ENCODE measurements at places on chromosomes 7 and 10.
A peak's percentile ranks its signal among the peaks of the same experiment; 100 is the strongest.

DNA sequence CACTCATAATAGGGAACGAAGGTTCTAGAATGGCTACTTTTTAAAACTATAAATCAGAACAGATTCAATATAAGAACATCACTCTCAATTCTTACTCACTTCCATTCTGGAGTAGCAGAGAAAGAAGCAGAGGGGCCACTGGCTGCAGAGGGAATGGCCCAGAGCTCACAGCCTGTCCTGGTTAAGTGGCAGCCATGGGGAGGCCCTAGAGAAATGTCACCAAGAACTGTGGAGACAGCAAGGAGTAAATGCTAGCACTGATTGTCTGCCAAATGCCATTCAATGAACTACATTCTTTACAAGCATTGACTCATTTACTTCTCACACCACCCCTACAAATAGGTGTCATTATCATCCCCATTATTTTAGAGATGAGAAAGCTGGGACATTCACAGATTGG lies 74.6 kb upstream of the KCNMA1 start:
- DNase-seq, result no peak

- DNase-seq, result peak; percentile 59
Observed at GRCh38 chr7:93715234-93715633, 140.7 kb upstream of the CALCR start.

GRCh38 chr7:990352-990932 lies 7.5 kb downstream of the CYP2W1 start:
- DNase-seq, result no peak

- no peak for DNase-seq
Observed at GRCh38 chr7:122488241-122488640, 183.7 kb upstream of the FEZF1 start.

DNA sequence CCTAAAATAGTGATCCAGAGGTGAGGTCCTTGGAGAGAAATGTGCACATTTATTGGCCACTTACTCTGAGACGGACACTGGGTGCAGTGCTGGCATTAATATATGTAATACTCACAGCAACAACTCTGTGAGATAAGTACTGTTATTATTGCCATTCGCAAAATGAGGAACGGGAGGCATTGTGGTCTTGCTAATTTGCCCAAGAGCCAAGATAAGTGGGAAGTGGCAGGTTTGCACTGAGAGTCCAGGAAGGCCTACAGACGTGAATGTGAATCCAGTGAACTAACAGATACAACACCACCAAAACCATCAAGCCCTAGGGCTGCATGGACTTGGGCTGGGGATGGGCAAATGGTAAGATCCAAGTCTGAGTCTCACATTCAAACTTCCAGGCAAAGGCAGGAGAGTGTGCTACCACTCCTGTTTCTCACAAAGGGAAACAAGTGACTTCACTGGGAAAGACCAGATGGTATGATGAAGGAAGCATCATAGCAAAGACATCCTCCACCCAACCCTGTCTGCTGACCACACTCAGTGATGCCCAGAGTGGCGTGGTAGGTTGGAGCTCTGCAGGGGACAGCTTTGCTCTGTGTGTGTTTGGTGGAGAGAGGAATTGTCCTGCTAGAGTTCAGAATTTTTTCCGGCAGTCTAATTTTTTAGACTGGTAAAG lies 19.2 kb downstream of the TMEM273 start:
- DNase-seq, result no peak

- peak; percentile 64 for DNase-seq
Observed at GRCh38 chr7:100247152-100247757, 27.5 kb downstream of the PVRIG start.

GRCh38 chr7:48880851-48881250 lies 43.5 kb upstream of the CDC14C start:
- DNase-seq, result no peak

DNA sequence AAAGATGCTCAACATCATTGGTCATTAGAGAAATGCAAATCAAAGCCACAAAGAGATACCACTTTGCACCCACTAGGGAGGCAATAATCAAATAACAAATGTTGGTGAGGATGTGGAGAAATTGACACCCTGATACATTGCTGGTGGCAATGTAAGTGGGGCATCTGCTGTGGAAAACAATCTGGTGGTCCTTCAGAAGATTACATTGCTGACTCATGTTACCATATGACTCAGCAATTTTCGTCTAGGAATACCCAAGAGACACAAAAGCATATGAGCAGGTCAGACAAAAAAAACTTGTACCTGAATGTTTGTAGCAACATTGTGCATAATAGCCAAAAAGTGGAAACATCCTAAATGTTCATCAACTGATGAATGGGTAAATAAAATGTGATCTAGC lies 4.9 kb upstream of the CLDN3 start:
- peak; percentile 76 for DNase-seq

- no peak for DNase-seq
Observed at GRCh38 chr7:144436500-144436899, 33.0 kb upstream of the NOBOX start.

- no peak for DNase-seq
Observed at GRCh38 chr7:147904219-147904576, 686.4 kb upstream of the C7orf33 start.

DNA sequence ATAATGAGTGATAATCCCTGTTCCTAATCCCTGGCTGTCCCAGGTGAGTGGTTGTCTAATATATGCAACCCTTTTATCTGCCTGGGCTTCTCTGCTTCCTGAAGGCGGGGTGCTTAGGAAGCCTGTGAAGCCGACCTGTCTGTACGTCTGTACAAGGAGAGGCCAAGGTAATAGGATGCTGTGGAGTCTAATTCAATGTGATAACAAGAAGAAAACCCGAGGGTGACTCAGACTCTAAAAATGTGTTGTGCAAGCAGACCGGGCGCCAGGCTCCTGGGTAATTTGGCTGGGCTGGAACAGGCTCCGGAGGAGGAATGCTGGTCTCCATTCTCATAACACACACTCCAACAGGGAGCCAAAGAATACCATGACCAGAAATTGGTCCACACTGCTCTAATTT lies 43.6 kb downstream of the THNSL1 start:
- DNase-seq, result no peak

DNA sequence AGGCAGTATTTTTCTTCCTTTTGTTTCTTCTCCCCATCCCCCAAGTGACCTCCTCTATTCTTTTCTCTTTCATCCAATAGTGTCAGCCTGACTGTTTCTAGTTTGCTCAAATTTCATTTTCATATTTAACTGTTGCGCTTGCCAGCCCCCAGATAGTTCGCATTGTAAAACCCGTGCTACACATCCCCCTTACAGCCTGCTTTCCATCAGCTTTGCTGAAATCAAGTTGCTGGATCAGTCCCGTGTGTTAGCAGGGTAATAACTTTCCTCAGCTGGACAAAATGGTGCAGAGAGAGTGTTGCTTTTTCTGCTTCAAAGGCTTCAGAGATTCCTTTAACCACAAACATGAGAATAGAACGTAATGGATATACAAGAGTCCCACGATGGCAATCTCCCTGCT lies 180.6 kb upstream of the NPVF start:
- DNase-seq, result no peak

DNA sequence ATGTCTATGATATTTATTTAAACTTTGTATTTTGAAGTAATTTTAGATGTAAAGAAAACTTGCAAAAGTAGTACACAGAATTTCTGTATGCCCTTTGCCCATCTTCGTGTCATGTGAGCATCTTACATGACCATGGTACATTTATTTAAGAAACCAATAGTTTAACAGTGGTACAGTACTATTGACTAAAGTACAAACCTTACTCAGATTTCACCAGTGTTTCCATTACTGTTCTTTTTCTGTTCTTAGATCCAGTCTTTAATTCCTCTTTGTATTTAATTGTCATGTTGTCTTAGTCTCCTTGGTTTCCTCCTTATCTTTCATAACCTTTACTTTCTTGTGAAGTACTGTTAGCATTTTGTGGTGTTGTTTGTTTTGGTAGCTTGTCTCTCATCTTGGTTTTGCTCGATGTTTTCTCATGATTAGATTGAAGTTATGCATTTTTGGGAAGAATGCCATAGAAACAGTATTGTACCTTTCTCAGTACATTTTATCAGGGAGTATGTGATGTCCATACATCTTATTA lies 24.1 kb downstream of the TAX1BP1 start:
- DNase-seq, result peak; percentile 66

GRCh38 chr7:50321487-50322067 lies 17.1 kb downstream of the IKZF1 start:
- DNase-seq, result no peak

DNA sequence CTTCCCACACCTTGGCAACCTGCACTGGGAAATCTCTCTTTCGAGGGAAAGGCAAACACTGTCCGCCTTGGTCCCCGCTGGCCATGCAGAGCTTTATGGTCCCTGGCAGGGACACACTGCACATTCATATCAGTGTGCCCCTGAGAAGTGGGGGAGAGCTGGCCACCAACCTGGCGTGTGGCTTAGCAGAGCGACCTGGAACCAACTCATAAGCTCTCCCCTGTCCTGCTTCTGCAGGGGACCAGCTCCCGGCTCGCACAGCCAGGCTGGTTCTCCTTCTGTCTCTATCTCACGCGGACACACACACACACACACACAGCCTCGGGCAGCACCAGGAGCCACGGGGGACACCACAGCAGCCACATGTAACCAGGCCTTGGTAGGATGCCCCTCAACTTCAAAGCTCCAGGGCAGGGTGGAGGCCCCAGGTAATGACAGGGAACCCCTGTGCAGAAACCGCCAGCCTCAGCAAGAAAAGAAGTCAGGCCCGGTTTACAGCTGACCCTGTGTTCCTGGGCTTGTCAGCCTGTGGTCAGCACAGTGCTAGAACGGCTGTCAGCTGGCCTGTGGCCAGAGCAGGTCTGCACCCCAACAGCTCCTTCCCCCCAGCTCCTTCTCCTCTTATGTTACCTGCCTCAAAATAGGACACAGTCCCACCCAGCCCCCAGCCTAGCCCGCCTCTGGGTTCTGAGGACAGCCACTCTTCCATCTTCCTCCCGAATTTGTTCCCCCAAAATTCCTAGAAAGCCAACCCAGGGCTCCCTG lies 69.3 kb downstream of the OAT start:
- no peak for DNase-seq

DNA sequence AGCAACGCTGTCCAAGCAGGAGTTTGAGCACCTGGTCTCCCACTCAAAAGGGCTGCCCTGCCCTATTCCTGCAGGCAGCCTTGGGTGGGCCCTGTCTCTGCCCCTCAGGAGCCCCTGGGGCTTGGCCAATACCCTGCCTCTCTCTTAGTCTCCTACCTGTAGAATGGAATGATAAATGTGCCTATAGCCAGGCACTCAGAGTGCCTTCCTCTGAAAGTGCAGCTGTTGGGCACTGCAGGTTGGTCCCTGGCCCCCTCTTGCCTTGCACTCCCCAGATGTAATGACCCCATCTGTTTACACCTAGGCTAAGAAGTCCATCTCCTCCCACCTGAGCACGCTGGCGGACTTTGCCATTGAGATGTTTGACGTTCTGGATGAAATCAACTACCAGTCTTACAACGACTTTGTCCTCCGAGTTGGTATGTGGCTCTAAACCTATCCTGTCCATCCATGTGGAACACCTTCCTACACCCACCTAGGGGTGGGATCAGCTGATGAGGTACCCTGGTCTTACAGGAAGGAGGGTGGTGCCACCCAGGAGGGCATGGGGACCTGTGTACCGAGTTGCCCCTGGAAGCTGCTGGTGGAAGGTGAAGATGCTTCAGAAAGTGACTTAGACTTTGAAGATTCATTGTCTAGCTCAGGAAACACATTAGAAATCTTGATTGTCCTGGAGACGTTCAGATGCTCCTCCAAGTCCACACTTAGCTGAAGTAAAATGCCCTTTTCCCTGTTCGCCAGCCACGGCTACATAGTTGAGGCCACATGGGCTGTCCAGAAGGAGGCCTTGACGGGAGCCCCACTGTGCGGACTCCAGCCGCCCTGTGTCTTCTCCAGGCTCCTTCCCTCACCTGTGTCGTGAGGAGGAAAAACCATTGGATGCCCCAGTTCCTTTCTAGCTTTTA lies 134.1 kb downstream of the ADCY1 start:
- DNase-seq, result no peak

GRCh38 chr7:33973231-33974015 lies 68.1 kb downstream of the BMPER start:
- DNase-seq, result no peak

DNA sequence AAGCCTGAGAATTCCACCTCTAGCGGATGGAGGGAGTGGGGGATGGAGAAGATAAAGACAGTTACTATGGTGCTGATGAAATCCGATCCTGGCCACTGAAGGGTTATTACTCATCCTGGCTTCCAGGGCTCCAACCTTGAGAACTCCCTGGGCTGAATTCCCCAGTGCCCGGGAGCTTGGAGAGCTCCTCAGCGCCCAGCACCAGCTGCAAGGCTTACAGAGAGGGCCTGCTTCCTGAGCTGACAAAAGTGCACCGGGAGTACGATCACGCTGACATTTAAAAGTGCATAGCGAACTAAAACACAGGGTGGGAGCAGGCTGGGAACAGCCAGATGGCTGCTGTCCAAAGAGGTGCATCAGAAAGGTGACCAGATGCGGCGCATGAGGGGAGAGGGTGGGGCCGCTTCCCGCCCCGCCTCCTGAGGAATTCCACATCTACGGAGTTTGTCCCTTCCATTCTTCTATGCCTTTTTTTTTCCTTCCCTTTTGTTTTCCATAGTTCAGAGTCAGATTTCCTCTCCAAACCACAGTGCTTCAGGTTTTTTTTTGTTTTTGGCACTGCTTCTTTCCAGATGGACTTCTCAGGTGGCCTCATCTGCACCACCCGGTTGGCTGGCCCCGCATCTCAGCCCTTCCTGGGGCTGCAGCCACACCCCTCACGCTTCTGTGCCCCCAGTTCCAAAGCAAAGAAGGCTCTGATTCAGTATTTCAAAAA lies 62.4 kb upstream of the MKRN1 start:
- no peak for DNase-seq

DNA sequence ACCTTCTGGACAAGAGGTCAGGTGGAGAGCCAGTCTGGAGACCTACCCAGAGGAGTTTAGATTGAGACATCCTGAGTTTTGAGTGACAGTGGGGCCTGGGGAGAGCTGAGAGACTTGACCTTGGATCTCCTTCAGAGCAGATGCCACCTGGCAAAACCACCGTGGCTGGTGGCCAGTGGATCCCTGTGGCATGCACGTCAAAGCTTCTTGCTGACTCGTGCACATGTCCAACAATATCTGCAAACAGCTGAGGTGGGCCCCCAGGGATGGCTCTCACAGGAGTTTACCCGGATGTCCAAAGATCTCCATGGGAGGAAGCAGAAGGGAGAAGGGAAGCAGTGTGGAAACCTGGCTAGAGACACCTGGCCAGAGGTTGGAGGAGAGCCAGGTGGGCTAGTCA lies 230.5 kb downstream of the FANK1 start:
- no peak for DNase-seq

GRCh38 chr7:72435925-72436480 lies 23.9 kb upstream of the CALN1 start:
- DNase-seq, result peak; percentile 6
